HS-27A (cell line): ENCODE measurements at places on chromosomes 7 and 10.
A peak's percentile ranks its signal among the peaks of the same experiment; 100 is the strongest.

DNA sequence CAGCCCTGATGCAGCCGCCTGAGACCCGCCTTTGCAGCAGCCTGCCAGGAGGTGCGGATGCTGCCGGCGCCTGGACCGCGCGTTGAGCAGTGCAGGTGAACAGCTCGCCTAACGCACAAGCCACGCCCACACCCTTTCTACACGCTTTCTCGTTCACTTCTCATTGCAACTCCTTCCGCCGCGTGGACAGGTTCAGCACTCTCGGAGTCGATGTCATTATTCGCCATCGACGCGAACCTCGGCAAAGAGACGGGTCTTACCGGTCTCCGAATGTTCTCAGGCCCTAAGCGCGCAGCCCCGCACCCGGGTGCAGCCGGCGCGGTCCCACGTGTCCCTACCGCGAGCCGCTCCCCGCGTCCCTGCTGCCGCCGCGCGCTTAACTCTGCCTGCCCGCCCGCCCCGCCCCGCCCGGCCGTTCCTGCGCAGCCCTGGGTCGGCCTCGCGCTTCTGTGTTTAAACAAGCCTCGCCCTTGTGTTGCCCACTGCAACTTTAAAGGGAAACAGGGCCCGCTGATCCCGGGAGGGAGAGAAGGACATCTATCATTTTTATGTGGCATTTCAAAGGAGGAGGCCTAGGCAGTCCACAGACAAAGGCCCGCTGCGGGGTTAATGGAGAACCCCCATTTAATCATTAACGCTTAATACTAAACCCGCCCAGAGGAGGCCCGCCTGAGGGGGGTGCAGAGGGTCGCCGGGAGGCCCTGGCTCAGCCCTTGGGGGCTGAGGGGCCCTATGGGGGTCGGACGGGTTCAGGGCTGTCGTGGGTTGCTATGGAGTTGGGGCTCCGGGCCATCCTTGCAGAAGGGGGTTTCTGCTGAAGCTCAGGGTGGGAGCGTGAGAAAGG, 128.5 kb downstream of the WDR11 start:
- no peak for DNase-seq

DNA sequence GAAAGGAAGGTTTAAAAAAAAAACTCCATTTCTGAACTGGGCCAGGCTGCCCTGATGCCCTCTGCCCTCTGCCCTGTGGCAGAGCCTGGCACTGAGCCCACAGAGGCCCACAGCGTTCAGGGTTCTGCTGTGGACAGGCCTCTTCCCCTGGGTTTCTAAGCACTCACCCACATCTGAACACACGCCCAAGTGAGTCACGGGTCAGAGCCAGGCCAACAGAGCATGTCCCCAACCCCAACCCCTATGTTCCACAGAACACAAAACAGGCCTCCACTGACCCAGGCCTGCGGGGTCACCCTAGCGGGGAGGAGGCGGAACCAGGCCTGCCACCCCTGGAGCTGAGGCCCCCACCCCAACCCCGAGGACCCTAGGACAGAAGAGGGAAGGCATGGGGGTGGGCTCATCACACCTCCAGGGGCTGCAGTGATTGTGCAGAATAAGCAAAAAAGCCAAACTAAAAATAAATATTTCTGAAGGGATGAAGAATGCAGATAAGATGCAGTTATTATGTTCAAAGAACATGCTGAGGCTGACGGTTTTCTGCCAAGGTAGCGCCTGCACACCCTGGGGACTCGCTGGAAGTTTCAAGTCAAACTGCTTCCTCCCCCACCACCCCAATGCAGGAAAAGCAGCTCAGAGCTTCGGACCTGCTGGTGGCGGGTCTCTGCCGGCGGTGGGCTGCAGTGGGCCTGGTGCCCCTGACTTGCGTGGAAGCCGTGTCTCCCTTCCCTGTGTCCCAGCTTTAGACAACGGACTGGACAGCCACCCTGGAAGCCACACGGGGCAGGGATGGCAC, 5.4 kb downstream of the WDR86 start:
- no peak for DNase-seq

GRCh38 chr7:148230296-148230695, 360.3 kb upstream of the C7orf33 start:
- no peak for DNase-seq

DNA sequence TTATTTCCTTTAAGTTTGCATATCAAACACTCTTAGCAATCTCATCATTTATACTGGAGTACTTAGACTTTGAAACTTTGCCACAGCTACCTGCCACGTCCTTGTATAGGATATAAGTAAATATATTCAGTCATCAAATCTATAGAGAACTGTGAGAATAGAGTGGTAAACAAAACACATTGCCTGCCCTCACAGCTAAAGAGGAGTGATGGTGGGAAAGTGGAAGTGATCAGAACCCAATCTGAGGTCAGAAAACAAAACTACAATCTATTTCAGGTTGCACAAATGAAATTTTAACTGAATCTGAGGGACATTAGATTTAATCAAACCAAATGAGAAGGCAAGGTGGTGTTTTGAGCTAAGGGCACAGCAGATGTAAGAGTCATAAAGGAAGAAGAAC, 74.8 kb downstream of the ZEB1 start:
- DNase-seq: no peak

- no peak for DNase-seq
Measured at GRCh38 chr7:171912-172515, 20.4 kb upstream of the FAM20C start.

DNA sequence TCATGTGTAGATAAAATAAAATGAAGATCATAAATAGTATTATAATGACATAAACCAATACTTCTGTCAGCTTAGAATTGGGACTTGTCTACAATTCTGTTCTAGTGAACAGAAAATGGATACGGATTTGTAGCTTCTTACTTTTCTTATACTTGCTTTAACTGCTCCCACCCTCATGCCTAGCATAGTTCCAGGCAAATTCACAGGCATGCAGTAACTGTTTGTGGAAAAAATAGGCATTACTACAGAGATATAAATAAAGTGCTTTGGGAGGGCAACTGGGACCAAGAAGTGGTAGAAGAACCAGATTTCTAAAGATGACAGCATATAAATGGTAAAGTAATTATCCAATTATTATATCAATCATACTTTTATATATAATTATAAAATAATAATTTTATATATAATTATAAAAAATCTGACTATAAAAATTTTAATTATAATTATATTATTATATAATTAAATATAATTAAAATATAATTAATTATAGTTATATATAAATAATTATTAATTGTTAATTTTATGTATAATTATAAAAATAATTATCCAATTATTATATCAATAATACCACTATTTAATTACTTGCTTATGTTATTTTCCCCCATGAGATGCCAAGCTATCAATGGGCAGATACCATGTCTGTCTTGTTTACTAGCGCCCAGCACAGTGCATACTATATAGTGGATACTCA, 144.1 kb downstream of the NOC3L start:
- DNase-seq: no peak

GRCh38 chr10:14014423-14014822, 316.3 kb downstream of the FRMD4A start:
- no peak for DNase-seq

DNA sequence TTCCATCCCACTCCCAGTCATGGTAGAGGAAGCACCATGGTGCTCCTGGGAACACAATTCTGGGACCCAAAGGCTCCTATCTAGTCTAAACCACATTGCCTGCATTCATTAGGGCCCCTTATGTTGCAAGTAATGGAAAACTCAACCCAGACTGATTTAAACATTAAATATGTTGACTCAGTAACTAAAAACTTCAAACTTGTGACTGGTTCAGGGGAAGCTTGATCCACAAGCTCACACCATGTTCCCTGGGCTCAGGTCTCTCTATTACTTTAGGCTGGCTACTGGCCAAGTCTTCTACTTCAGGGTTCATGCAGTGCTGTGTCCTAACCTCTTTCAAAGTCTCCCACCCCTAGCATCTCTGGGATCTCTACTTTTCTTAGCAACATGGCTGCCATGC, 13.1 kb downstream of the WNT16 start:
- DNase-seq: no peak

DNA sequence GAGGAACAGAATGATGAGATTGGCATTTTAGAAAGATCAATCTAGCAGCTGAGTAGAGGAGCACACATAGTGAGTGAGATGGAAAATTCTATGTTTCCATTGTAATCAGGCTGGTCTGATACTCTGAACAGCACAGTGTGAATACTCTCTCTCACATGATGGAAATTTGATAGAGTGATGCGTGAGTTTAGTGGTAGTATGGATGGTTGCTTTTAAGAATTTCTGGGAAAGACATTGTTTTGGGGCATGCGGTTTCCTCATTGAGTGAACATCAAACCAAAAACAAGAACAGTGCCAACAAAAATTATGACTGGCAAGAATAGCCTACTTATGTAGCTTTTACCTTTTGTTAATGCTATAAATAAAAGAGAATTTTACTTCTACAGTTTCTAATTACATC, 183.2 kb downstream of the PDE1C start:
- no peak for DNase-seq

DNA sequence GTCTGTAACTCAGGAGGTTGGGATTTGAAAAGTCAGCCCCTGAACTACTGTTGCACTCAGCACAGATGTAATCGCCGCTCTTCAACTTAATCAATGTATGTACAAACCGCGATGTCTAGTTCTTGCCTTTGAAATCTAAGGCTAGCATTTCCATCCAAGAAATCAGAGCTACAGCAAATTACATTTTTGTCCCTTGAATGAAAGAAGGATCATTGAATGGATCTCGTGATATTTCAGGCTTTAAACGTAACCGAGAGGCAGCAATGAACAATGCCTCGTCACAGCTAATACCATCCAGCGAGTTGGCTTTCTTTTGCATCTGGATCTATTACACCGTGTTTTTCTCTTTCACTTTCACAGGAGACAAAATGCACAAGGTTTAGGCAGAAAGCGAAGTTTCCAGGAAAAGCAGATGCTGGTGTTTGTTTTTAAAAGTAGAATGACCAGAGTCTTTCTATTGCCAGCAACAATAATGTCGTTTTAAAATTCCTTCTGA, 5.5 kb downstream of the SKIDA1 start:
- DNase-seq: no peak

DNA sequence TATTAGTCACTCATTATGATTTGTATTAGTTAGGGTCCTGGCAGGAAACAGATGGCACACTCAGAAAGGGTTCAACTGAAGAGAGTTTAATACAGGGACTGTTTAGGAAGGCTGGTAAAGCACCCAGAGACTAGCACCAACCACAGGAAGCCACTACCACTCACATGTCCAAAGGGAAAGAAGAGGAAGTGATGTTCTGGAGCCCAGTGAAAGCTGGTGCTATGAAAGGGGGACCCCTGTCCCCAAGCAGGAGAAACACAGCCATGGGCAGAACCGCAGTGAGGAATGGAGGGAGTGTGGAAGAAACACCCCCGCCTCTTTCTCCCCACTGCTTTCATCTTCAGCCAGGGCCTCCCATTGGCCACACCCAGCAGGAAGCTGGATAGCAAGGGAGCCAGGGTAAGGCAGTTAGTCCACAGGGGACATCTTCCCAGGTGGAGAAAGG, 3.2 kb upstream of the VSIR start:
- no peak for DNase-seq

- DNase-seq: no peak
Measured at GRCh38 chr7:17830206-17830605, 110.1 kb downstream of the SNX13 start.

GRCh38 chr7:13279854-13280435, 592.5 kb downstream of the ARL4A start:
- DNase-seq: no peak

DNA sequence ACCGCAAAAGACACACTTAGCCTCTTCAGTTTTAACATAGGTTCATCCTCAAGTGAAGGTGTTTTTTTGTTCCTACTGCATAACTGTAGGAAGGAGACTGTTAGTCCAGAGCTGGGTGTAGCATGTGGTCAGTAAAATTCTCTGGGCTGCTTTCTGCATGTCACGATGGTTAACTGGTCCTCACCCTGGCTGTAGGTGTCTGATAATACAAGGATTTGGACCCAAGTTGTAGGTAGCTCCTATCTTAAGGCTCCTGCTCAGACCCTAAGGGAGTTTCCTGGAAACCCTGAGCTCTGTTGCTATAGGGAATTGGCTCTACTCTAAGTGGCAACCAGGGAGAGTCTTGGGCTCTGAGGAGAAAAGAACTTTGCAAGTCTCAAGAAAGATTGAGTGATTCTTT, 112.9 kb downstream of the SAMD9 start:
- DNase-seq: no peak

- peak; percentile 3 for DNase-seq
Measured at GRCh38 chr7:44259547-44260457, 59.0 kb downstream of the YKT6 start.

DNA sequence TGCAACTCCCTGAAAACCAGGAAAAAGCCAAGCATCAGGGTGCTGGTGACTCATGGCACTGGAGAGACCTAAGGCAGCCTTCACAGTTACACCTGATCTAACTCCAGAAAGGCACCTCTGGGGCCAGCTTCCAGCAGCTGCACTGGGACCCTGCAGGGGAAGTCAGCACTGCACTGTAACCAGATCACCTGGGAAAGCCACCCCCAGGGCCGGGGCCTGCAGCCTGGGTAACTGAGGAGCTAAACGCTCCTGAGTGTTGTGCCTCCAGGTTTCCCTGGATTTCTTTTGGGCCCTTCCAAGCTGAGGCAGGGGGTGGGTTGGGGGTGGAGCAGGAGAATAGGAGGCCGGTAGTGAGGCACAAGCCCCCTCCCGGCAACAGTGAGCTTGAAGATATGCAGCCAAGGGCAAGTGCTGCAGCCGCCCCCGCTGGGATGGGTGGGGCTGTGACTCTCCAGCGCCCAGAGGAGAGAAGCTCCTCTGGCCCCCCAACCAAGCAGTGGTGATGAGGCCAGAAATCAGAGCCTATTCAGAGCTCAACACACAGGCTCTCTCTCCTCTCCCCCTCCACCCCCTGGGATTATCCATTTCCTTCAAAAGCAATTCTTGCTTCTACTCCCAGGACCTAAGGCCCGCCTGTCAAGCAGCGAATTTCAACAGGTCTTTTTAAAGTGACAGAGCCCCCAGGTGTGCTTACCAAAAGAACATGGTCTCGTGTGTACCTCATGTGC, 2.6 kb downstream of the CXCL12 start:
- no peak for DNase-seq

- DNase-seq: peak; percentile 69
Measured at GRCh38 chr7:2517026-2517425, 2.5 kb upstream of the LFNG start.

DNA sequence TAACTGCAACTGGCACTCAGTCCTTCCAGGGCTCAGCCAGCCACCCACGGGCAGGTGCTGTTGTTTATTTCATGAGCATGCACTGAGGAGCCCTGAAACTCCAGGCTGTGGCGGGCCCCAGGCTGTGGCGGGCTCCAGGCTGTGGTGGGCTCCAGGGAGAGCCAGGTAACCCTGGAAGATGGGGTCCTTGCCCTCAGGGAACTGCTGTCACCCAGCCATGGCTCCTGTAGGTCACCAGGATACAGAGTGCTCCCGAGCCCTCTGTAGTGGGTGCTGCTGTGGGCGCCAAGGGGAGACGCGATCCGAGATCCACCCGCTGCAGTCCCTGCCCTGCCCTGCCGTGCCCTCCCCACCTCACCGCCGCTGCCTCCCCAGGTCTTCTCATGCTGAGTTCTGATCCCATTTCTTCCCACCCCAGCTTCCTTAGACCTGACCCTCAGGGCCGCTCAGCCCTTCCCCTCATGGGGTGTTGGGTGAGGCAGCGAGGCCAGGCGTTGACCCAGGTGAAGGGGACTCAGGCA, 29.6 kb downstream of the LRRC27 start:
- no peak for DNase-seq

GRCh38 chr10:102761981-102762380, 18.2 kb downstream of the WBP1L start:
- no peak for DNase-seq

- DNase-seq: no peak
Measured at GRCh38 chr10:75352650-75353049, 48.9 kb downstream of the ZNF503 start.

- no peak for DNase-seq
Measured at GRCh38 chr10:84188815-84189214, 5.5 kb upstream of the CDHR1 start.

GRCh38 chr7:101554584-101555268, 74.4 kb downstream of the MYL10 start:
- no peak for DNase-seq
